ENCODE measurements at places on chromosomes 4 and X.

- no peak for DNase-seq
Observed at GRCh38 chr4:788006-788635, 37.8 kb downstream of the CPLX1 start.

- DNase-seq, result no peak
Observed at GRCh38 chrX:43656005-43656494, at the start of gene MAOA. Gene MAOA (plus strand): TSS chrX:43656299. CDS start chrX:43656342, 43 bp downstream.

GRCh38 chr4:101807351-101807750 lies 16.8 kb downstream of the BANK1 start:
- DNase-seq, result no peak

GRCh38 chrX:129690435-129690834 lies 35.7 kb upstream of the APLN start:
- no peak for DNase-seq

DNA sequence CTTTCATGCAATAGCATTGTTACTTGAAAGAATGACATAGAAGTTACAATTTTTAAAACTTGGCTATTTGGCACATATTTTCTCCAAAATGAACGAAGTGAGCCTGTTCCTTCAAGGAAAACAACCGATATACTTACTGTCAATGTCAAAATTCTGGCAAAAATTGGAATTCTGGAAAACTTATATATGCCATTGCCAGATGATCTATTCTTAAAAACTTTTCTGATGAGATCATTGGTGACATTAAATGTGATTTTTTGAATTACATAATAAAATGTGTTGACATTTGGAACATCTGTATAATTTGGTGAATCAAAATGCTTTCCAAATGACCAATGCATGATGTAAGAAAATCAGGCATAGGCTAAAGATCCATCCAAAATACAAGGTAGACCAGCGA lies 209.0 kb downstream of the SCFD2 start:
- no peak for DNase-seq

DNA sequence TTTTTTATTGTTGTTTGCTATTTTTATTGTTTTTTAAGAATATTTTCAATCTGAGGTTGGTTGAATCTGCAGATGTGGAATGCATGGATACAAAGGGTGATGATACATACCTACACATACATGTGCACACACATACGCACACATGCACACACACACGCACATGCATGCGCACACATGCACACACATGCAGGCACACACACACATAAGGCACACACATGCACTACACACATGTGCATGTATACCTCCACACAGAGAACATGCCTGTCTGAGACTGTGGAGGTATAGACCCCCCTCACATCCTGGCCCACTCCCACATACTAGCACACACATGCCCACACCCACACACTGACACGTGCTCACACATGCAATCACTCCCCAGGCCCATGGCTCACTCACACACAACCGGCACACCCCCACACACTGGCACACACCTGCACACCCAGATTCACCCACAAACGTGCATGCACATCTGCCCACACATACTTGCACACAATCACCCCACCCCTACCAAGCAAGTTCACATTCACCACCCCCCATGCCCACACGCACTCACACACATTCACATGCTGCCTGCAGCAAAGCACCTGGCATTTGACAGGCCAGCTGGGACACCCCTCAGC lies 97.6 kb upstream of the AFAP1 start:
- DNase-seq, result no peak

DNA sequence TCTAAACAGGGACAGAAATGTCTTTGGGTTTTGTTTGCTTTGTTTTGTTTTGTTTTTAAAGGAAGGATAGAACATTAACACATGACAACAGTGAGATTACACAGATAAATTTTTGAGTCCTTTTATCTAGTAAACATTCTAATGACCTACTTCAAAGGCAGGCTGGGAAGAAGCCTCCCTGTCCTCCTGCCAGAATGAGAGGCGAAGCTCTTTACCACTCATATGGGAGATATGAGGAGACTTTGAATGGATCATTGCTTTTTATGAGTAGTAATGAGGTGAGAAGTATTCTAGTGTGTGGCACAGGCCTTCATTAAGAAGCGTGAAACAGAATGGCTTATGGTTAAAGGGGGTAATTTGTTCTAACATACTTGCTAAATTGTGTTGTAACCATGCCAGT lies 172.0 kb downstream of the FBXO8 start:
- DNase-seq, result no peak

GRCh38 chrX:71198066-71198465 lies 25.0 kb upstream of the GJB1 start:
- DNase-seq, result no peak

DNA sequence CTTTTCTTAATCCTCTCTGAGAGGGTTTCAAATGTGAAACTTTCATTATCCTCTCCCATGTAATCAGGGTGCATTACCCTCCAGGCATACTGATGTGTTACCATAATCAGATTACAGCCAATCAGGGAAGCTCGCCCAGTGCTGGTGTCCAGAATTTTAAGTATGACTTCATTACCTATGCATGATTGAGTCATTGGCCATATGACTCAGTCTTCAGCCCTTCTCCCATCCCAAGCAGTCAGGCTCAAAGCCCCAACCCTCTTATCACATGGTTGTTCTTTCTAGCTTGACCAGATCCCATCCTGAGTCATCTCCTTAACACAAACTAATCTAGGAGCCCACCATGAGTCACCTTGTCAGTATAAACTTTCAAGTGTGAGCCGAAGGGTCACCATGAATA lies 1668.1 kb upstream of the AGA start:
- peak; percentile 95 for DNase-seq

- DNase-seq, result no peak
Observed at GRCh38 chr4:132299841-132300240, 849.3 kb upstream of the PCDH10 start.

GRCh38 chrX:13009273-13009672 lies 34.4 kb downstream of the TMSB4X start:
- no peak for DNase-seq

DNA sequence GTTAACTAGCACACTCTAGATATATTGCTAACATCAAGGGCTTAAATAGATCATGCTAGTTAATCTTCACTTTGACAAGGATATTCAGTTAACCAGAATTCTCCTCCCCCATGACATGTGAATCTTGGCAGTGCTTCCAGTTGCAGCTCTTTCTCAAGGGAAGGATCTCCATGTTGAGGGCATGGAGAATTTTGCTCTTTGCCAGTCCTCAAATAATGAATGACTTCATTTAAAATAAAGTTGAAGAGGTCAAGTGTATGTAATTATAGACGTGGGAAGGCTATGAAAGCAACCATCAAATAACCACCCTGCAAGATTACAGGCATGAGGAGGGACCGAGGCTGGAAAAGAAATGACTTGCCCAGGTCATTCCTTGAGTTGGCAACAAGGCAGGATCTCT lies 87.3 kb upstream of the CPEB2 start:
- no peak for DNase-seq

DNA sequence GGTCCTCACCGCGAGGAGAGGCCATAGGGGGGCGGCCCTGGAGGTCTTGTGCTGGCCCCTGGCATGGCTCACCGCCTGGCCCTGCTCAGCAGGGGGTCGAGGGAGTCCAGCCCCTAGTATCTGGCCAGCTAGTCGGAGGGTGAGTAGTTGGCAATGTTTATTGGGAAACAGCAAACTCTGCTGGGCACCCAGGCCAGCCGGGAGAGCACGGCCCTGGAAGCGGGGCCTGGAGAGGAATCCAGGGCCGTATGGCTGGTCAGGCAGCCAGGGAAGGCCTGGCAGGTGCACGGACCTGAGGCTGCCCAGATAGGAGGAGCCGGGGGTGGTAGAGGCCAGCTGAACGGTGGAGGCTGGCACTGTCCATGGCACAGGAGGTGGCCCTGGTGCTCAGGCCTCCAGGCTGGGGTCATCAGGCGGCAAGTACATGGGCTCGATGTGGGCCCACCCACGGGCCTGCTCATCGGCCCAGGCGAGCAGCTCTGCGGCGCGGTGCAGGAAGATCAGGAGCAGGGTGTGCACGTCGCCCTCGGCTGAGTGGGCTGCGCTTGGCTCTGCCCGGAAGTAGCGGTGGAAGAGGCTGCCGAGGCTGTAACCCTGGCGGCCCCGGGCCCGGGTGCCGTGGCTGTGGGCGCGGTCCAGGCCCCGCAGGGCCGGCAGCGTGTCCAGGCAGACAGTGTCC lies 1.4 kb downstream of the TREX2 start:
- DNase-seq, result no peak

DNA sequence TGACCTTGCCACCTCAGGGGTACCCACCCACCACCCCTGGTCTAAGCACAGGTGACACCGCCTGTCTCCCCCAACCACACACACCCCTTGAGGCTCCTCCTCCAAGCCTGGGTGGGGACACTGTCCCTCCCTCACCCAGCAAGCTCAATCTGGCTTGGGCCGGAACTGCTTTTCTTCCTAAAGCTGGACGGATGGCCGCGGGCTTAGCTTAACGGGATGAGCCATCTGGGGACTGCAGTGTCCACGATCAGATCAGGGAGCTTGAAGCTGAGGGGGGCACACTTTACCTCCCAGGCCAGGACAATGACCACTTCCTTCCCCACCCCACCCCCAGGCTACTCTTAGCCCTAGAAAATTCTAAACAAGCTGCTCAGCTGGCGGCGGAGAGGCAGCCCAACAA lies 1.0 kb upstream of the SLC6A8 start:
- no peak for DNase-seq

GRCh38 chr4:87092389-87093141 lies 127.9 kb downstream of the KLHL8 start:
- DNase-seq, result peak; percentile 28

DNA sequence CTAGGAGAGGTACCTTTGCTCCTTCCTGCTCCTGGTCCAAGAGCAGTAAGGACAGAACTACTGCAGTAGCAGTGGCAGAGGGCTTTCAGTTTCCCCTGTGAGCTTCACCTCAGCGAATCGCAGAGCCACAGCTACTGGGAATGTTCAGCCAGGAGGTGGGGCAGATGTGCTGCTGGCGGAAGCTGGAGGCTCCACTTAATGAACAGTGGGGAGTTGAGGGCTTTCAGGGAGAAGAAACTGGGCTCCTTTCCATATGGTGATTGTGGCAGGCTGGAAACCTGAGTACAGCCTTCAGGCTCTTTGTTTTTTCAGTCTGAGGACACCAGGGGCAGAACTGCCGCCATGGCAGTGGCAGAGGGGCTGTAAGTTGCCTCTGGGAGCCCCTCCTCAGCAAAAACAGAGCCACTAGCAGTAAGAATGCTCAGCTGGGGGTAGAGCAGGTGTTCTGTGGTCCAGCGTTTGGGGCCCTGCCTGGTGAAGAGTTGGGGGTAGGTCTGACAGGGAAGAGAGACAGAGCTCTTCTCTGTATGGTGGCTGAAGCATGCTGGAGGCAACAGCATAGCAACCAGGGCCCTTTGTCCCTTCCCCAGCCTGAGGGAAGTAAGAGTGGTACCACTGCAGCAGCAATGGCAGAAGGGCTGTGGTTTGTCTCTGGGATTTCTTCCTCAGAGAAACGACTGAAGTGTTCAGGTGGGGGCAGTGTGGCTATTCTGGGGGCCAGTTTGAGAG lies 106.0 kb upstream of the GRXCR1 start:
- no peak for DNase-seq

DNA sequence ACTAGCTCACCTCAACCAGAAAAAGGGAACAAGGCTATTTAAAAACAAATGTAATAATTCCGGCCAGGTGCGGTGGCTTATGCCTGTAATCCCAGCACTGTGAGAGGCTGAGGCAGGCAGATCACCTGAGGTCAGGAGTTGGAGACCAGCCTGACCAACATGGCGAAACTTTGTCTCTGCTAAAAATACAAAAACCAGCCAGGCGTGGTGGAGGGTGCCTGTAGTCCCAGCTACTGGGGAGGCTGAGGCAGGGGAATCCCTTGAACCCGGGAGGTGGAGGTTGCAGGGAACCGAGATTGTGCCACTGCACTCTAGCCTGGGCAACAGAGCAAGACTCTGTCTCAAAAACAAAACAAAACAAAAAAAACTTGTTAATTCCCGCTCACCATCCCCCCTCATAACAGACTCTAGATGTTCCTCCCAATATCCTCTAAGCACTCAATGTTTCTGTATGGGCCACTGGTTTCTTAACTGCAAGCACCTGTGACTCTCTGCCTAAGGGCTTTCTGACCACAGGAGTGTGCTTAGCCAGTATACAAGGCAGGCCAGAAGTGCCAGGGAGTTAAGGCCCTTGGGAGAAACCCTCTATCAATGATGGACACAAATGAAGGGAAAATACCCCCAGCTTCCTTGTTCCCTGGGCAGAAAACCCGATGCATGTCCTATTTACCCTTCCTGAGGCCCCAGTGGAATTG lies 21.0 kb upstream of the THOC2 start:
- no peak for DNase-seq

- no peak for DNase-seq
Observed at GRCh38 chr4:93841803-93842345, 13.3 kb downstream of the ATOH1 start.

DNA sequence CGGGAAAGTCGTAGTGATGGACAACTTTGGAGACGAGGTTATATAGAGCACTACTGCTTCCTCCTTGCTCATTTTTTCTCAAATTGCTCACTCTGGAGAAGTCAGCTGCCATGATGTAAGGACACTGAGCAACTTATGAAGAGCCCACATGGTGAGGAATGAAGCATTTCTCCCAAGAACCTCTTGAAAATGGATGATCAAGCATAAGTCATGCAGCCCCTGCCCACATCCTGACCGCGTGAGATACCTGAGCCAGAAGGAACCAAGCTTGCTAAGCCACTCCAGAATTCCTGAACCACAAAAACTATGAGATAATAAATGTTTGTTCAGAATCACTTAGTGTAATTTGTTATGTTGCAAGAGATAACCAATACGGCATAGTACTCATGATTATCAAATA lies 42.8 kb downstream of the PDE5A start:
- peak; percentile 6 for DNase-seq

GRCh38 chr4:57037982-57038604 lies 59.4 kb downstream of the POLR2B start:
- no peak for DNase-seq

DNA sequence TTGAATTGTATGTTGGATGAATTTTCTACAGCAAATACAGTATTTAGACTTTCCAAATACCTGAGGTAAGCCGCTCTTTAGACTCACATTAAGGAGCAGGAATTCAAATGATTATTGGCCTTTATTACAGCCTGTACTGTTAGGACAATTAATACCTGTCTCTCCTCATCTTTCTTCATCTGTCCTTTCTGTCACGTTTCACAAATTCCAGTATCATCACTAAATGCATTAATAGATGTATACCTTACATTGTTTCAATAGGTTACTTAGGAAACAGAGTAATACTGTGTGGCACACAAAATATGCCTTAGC lies 1.2 kb downstream of the FAM241A start:
- DNase-seq, result no peak
